ENCODE measurements at places on chromosomes 1 and 21.

DNA sequence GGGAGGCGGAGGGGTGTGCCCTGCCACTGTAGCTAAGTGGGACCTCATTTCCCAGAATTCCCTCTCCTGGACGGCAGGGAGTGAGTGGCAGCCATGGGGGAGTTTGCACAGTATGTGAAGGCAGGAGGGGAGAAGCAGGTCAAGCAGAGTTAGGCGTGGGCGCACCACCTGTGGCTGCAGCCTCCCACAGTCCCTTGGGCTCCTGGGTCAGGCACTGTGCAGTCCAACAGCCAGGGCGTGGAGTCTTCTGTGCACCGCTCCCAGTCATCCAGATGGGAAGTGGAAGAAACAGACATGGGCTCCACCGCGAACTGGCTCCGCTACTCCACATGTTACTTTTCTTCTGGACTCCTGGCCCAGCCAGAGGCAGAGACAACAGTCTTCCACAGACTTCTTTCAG, 85.4 kb upstream of the TIAM1 start:
- DNase-seq = no peak

DNA sequence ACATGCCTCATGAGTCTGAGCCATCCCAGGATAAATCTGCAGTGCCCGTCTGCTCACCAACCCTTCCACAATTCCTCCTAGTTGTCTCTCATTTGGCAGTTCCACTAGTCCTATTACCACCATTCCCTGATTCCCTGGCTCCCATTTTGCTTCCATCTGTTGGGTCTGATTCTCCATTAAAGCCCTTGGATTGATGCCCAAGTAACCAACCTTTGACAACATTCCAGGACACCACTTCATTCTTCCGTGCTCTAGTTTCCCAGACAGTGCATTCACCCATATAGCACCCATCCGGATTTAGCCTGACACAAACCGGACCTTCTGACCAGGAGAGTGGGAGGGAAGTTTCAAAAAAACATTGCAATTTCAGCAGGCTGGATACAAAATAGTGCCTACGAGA, 189.4 kb upstream of the PALMD start:
- no peak for DNase-seq

DNA sequence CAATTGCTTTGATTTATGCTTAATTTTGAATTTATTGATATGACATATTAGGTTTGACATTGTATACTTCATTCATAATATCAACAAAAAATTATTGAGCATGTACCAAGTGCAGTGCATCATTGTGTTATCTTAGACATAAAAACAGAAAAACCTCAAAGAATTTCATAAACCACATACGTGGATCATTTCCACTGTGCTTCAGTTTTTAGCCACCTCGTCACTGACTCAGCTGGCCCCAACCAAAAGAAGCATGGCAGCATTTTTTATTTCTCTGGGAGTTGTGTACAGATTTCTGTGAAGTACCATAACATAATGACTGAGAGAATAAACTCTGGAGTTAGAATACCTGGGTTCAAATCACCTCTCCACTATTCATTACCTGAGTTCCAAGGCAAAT, 95.6 kb upstream of the C1orf87 start:
- no peak for DNase-seq

DNA sequence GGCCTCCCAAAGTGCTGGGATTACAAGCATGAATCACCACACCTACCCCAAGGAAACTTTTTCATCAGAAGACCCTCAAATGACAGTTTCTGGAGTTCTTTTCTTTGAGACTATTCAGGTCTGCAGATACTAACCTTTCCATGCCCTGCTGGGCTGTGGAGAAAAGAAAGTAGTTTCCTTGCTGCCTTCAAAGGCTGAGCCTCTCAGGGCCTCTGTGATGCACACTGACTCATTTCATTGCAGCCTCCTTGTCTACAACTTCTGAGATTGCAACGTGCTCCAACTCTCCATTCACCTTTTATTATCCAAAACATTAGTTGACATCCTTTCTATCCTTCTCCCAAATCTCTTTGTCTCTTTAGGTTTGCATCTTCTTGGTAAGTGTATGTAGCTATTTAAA, 8.8 kb upstream of the SAMSN1 start:
- no peak for DNase-seq

- no peak for DNase-seq
Observed at GRCh38 chr1:54178296-54179070, 21.3 kb downstream of the CYB5RL start.

- DNase-seq = no peak
Observed at GRCh38 chr1:22236166-22236565, 93.3 kb upstream of the WNT4 start.

All from hypothalamus (tissue), 51 donors.